ENCODE measurements at places on chromosomes 16 and 17.

GRCh38 chr17:68019336-68019674, 16.2 kb upstream of the KPNA2 start:
- DNase-seq = no peak

- no peak for DNase-seq
Observed at GRCh38 chr17:30308406-30308805, 16.7 kb upstream of the BLMH start.

DNA sequence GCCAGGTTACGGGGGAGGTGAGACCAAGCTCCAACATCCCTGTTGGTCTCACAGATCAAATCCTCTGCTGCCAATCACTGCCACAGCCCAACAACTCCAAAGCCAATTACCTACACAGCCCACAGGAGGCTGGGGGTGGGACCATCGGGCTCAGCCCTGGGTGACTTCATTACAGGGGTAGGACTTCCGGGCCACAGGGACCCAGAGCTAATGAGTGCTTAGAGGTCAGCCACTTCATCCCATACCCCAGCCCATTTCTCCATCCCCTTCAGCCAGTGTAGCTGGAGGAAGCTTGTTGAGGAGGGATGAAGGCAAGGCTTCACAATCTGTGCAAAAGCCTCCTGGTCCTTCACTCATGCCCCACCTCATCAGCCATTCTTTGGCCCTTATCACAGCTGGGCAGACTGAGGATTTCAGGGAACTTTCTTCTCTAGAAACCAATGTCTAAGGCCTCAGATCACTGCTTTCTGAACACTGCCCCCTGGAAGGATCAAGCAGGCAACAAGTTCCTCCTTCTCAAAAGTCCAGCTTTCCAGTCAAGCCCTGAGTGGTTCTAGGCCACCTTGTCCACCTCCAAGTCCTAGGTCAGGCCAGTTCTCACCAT, 5.8 kb downstream of the FOXN1 start:
- DNase-seq = no peak

DNA sequence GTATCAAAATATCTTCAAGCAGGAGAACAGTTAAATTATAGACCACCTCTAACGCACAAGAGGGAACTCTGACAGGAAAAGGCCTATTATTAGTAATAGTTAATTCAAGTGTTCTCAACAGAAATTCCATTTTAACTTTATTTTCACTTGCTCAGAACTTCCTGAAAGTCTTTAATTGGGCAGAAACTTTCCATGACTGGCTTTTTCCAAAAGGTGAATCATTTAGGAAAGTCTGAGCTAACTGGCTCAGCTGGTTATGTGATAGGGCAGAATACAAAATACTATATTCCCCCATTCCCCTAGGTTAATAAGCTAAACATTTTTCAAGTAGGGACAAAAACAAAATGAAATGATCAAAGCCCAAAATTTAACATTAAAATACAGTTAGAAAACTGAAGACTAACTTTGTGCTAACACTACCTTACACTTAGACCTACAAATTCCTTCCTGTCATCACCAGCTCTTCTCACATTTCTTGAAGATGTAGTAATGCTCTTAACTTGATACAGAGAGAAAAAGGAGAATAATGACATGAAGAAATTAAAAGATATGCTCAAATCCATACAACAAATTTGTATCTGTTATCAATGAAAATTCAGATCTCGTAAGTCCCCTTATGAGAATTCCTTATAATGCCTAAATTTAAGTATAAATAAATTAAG, 31.0 kb downstream of the CFDP1 start:
- DNase-seq = no peak

DNA sequence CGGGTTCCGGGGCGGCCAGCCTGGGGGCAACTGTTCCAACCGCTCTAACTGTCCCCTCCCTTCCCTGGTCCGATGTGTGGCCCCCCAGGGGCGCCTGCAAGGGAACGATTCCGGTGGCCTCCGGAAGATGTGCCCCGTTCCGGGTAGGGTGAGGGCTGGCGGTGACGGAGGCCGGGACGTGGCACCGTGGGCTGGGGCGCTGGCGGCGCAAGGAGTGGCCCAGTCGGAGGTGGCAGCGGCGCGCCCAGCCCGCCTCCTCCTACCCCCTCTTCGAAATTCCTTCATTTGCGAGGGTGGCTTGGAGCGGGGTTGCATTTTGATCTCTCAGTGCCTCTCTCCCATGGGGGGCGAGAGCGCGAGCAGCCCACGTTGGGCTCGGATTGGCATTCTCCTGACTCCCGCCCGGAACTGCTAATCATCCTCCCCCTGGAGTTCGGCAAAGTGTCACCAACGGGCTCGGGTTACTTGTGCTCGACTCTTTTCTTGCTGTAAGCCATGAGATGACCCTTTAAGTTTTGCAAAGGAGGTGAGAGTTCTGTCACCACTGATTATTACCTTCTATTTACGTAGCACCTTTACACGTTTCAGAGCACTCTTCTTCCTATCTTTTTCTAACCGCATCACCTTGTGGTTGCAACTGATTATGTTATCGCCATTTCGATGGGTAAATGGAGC, 622 bp downstream of the NDEL1 start:
- DNase-seq = peak; percentile 30

DNA sequence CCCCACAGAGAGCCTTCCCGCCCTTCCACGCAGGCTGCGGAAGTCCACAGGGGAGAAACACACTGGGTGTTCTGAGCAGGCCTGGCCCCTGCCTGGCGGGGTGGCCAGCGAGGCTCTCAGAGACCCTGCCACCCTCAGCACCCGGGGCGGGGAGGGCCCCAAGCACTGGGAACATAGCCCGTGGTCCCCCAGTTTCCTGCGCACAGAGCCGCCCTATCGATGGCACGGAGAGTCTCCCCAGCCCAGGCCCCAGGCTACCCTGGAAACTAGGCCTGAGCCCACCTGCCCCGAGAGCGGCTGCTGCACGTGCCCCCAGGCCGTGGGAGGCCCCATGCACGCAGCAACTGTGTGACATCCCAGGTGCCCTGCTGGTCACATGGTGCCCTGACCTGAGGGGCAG, 10.2 kb upstream of the CCDC154 start:
- no peak for DNase-seq

DNA sequence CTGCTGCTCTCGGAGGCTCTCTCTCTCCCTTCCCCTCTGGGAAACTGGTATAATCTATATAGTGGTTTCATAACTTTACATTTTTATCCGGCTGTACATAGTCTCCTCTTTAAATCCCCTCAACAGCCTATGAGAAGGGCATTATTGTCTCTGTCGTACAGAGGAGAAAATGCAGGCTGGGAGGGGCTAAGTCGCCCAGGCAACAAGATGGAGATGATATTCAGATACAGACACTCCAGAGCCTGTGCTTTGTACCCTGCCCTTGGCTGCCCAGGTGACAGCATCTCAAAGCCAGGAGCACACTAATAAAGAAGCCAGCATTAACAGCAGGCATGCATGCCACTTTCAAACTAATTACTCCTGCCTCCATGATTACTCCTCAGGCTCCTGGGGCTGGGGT, 4.7 kb upstream of the EIF1 start:
- no peak for DNase-seq

GRCh38 chr17:62760945-62761267, 47.2 kb downstream of the MARCHF10 start:
- DNase-seq = no peak

GRCh38 chr17:75908201-75908600, 3.5 kb upstream of the MRPL38 start:
- no peak for DNase-seq

GRCh38 chr16:52543654-52544053, 3.3 kb downstream of the TOX3 start:
- no peak for DNase-seq

DNA sequence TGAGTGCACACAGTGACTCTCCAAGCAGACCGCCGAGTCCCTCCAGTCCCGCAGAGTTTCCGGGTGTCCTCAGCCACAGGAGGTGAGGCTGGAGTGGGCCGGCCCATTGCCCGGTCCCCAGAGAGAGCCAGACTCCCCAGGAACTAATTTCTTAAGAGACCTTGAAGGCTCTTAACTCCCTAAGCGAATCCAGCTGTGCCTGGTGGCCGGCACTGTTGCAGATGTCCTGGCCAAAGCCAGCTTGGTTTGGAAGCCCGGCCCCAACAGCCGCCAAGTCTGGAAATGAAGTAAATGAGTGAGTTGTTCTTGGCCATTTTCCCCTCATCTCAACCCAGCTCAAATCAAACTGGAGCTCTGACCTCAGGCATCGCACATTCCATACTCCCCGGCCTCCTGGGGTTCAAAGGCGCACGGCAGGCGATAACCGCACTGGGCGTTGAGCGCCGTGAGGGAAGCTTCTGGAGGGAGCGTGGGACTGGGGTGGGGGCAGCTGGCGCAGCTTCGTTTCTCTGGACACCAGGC, 42.0 kb downstream of the CMIP start:
- DNase-seq = no peak

DNA sequence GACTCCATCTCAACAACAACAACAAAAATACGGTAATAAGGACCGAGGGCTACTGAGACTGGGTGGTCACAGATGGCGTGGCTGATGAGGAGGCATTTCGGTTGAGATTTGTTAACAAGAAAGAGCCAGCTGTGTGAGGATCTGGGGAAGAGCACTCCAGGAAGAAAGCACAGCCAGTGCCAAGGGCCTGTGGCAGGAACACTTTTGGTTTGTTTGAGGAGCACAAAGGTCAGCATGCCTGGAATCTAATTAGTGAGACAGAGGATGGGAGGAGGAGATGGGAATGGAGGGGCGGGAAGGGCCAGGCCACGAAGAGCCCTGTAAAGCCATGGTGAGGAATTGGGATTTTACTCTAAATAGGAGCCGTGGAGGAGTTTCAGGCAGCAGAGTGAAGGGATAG, 24.9 kb downstream of the HASPIN start:
- no peak for DNase-seq

DNA sequence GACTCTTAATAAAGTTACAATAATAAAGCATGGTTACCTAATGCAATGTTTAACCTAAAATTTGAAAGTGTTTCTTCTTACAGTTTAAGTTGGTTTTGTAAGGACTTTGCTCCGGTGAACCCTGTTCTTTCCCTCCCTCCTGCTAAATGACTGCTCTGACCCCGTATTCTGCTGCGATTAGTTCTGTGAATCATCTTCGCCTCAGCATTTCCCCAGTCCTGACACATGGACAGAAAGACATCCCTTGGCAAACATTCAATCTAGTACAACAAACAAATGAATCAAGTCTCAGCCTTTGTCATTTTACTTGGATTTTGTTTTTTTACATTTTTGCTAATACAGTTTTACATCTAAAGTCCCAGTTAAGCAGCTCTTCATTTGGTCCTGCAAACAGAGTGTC, 15.4 kb downstream of the KCNJ2 start:
- DNase-seq = no peak

DNA sequence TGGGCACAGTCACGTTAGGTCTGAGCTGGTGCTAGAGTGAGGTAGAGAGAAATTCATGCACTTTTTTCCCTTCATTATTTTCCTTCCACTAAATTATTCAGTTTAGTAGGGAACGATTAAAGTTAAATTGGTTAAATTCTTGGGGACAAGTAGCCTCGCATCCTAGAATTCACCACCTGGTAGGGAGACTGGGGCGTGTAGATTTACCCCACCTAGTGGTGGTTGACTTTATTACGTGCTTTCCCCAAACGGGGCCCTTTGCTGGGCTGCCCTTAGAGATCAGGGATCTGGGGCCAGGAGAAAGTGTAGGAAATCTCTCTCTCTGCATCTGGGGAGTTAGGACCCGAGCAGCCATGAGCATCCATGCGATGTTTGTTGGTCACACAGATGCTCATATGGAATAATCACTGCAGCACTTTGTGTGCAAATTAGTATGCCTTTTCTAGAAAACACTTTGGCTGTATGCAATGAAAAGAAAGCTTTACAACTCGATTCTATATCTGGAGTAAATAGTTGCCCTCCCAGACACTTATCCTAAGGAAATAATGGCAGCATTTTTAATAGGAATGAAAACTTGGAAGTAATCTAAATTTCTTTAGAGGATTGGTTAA, 107.0 kb downstream of the PLCG2 start:
- no peak for DNase-seq

DNA sequence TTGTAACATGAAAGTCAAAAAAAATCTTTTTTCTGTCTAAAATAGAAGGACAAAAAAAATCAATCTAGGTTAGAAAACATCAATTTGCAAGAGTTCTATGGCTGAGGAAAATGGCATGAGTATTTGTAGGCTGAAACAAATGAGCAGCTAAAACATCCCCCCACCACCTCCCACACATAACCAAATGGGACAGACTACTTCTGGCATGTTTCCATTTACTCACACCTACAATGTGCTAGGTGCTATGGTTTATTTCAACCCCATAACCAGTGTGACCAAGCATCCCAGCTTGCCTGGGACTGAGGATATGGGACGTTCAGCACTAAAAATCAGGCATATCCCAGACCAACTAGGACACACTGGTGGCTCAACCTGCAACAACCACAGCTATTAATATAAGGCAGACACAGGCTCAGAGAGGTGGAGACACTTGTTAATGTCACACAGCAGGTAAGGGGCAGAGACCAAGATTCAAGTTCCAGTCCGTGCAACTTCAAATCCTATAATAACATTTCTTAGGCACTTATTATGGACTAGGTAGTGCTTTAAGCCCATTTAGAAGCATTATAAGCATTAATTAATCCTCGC, 96.0 kb downstream of the XYLT1 start:
- no peak for DNase-seq

GRCh38 chr16:80480664-80481063, 60.1 kb upstream of the DYNLRB2 start:
- no peak for DNase-seq

GRCh38 chr16:15811481-15812400, 45.1 kb downstream of the MYH11 start:
- no peak for DNase-seq

GRCh38 chr17:4023220-4023619, 59.0 kb upstream of the ATP2A3 start:
- no peak for DNase-seq

DNA sequence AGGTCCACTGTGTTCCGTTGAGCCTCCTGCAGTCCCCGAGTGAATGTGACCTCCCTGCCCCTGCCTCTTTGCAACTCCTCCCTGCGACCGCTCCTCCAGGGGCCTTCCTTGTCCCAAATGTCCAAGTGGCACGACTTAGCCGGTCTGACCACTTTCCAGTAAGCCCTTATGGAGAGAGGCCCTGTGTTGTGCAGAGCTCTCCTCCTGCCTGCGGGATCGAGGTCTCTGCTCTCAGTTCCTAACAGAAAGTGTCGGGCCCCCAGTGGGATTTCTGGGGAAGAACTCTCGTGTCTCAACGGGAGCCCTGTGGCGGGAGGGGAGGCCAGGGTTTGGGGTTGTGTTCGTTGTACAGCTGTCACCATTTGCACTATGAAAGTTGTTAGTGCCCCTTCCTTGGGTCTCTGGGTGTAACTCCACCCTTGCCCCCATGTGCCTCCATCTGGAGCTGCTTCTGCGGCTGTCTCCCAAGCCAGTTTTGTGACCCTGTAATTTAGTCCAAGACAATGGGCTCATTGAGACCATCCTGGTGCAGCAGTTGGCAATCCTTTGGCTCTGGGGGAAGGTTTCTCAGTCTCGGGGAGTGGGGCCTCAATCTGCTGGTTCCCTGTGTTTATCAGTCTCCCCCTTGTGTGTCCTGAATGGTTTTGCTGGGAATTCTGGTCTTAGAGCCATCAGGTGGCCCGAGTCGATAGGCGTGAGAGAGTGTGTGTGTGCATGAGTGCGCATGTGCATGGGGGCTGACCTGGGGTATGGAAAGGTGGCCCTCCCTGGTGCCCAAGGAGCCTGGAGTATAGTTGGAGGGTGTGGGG, 234.5 kb downstream of the SEC14L1 start:
- DNase-seq = no peak

GRCh38 chr16:12000032-12000431, 23.5 kb downstream of the SNX29 start:
- DNase-seq = no peak

GRCh38 chr16:1825864-1826690, 548 bp downstream of the HAGH start:
- peak; percentile 41 for DNase-seq

Data from stimulated activated CD8-positive, alpha-beta memory T cell treated with anti-CD3 and anti-CD28 coated beads, Interleukin-12 subunit alpha, Interleukin-12 subunit beta, amount 100 ng/mL, for 1 hour (primary cell).